ENCODE measurements at places on chromosomes 1 and 21. TPM values are rescaled to one million over a fixed set of nuclear protein-coding genes. Genes with fewer than 3 reads are reported as not detected.

TMEM167B gene
- 39.4 TPM for total RNA-seq

RNF223 gene
- total RNA-seq, result 2.3 TPM

CRP gene
- total RNA-seq, result not detected

DNA sequence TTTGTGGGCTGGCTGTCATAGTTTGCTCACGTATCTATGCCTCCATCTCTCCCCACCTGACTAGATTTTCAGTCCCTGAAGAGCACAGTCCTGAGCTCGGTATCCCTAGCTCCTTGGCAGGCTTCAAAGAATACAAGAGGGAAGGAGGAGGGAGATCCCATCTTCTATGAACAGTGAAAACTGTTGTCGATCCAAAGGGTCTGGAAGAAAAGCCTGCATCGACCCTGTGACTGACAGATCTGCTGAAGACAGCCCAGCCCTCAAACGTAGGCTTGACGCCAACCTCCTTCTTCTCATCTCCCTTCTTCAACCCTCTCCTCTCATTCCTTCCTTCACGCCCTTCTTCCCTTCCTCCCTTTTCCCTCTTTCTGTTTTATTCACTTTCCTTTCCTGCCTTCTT is 13.3 kb upstream of the ADORA1 start:
- DNase-seq, result no peak

Data from kidney (tissue), 22 donors.